ENCODE measurements at places on chromosomes 16 and 17.

GRCh38 chr17:42291129-42291528, 2.8 kb downstream of the STAT5A start:
- no peak for DNase-seq

GRCh38 chr16:69859105-69859989, 91.8 kb upstream of the CLEC18A start:
- DNase-seq: no peak

DNA sequence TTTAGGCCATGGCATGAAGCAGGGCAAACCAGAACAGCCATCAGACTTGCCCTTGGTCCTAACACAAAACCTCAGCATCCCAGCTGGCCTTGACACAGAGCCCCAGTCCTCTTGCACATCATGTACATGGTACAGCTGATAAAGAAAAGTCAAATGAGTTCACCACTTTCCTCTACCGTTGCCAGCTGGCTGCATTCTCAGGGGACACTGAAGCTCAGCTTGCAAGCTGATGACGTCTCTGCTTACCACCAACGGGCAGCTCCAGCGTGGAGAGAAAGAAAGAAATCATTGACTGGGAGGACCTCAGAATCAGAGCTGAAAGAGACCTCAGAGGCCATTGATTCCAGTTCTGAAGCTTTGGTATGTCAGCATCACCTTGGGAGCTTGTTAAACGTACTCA, 80.7 kb upstream of the CES5A start:
- no peak for DNase-seq

DNA sequence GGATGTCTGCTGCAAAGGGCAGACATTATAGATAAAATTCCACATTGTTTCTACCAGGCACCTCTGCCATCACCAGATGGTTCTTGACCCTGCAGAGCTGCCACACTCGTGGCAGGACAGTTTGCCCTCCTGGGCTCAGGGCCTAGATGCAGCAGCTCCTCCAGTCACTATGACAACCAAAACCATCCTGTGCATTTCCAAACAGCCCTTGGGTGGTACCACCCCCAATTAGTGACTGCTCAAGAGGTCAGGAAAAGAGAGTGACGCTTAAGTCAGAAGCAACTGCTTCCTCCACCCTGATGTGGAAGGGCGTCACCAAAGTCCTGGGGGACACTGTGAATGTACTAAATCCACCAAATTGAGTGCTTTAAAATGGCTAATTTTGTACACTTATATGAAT, 109.2 kb downstream of the C16orf95 start:
- DNase-seq: no peak

DNA sequence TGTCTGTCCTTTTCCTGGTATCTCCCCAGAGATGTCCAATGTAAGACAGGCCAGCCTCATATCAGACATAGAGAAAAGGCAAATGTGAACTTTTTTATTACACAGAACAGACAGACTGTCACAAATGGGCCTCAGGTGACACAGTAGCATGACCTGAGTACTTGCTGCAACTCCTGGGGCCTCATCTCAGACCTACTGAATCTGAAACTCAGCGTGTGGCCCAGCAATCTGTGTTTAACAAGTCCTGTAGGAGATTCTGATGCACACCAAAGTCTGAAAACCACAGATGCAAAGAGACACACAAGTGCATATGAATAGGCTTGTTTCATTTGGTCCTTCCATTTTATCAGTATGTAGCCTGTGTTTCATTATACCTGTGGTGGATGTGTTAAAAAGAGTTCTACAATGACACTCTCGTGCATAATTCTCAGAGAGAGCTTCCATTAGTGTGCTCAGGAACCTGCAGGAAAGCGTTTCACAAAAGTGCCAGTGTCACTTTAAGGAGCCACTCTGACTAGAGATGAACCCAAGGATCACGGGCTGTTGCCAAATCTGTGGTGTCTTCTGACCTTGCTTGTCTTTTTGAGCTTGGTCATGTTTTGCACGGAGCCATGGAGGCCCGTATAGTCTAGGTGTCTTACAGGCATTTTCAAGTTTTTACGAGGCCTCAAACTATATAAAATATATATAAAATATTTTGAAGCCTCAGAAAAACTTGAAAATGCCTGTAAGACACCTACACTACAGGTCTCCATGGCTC, 33.8 kb upstream of the NF1 start:
- DNase-seq: no peak

- no peak for DNase-seq
These were observed 85.9 kb downstream of the SNX29 start for GRCh38 chr16:12062343-12063003.

GRCh38 chr17:4609761-4610160, 25.4 kb downstream of the SMTNL2 start:
- DNase-seq: no peak

DNA sequence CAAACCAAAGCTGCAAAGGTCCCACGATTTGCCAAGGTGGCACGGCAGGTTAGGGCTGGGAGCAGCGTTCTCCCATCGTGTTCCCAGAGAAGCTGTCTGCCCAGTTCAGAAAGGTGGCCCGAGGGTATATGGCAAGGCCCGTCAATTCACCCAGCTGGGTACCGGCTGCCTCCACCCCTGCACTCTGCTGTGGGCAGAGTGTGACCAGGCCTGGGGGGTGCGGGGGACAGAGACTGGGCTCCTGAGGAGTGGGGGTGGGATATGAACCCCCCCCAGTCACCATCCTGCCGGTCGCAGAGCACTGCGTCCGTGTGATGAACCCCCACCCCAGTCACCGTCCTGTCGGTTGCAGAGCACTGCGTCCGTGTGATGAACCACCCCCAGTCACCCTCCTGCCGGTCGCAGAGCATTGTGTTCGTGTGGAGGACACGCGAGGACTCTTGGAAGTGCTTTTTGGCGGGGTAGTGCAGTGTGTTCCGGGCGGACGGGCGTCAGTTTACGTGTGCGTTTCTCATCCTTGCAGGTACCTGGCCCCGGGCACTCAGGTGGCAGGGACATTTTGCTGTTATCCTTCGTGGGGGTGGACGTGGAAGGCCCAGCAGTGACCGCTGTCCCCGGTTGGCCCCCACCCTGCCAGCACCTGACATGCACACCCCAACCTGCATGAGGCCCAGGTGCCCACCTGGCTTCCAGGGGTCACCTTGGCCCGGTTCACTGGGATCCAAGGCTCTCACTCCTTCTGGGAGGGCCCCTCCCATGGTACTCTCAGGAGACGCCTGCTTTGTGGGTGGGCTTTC, 2.7 kb upstream of the FASN start:
- no peak for DNase-seq

GRCh38 chr17:859824-860195, 77.7 kb downstream of the MRM3 start:
- no peak for DNase-seq

GRCh38 chr17:69588827-69589239, 174.3 kb downstream of the MAP2K6 start:
- DNase-seq: no peak

DNA sequence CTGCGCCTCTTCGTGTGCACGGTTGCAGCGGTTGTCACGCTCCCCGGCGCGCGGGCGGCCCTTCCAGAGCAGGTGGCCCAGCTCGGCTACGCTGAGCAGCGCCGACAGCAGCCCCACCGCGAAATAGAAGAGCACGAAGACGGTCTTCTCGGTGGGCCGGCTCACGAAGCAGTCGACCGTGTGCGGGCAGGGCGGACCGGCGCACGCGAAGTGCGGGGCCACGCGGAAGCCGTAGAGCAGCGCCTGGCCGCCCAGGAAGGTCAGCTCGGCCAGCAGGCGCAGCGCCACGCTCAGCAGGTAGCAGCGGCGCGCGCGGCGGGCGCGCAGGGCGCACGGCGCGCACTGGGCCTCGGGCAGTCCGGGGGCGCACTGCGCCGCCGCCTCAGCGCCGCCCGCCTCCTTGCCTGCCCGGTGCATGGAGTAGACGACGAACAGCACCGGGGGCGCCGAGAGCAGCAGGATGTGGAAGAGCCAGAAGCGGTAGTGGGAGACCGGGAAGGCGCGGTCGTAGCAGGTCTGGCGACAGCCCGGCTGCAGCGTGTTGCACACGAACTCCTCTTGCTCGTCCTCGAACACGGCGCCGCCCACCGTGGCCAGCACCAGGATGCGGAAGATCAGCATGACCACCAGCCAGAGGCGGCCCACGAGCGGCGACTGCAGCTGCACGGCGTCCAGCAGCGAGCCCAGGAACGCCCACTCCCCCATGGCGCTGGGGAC, 1.3 kb downstream of the GJD3 start:
- DNase-seq: no peak

GRCh38 chr17:16584273-16584995, 15.4 kb upstream of the ZNF287 start:
- no peak for DNase-seq

DNA sequence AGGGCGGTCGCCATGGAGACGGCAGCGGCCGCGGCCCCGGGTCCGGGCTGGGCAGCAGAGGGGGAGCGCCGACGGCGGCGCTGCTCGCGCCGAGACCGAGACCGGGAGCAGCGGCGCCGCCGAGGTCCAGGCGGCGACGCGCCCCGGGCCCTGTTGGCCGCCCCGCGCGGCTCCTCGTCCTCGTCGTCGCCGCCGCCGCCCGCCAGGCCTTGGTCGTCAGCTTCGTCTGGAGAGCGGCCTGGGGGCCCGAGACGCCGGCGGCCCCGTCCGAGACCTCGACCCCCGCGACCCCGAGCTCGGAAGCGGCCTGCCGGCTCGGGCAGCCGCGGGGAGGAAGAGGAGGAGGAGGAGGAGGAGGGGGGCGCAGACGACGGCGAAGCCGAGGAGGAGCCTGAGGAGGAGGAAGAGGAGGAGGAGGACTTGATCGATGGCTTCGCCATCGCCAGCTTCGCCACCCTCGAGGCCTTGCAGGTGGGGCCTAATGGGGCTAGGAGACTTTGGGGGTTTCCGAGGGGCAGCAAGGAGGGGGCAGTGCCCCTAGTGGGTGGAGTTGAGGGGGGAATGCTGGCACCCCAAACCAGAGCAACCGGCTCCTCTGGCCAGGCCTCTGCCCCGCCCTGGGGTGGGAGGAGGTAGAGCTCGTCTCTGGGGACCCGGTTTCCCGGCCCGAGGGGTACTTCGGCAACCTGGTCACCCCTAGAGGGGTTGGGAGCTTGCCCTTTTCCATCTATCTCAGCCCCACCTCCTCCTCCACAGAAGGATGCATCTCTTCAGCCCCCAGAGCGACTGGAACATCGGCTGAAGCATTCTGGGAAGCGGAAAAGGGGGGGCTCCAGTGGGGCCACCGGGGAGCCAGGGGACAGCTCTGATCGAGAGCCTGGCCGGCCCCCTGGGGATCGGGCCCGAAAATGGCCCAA, 1.5 kb downstream of the FBRS start:
- no peak for DNase-seq

- no peak for DNase-seq
These were observed 61.3 kb upstream of the KIFC3 start for GRCh38 chr16:57863434-57864160.

DNA sequence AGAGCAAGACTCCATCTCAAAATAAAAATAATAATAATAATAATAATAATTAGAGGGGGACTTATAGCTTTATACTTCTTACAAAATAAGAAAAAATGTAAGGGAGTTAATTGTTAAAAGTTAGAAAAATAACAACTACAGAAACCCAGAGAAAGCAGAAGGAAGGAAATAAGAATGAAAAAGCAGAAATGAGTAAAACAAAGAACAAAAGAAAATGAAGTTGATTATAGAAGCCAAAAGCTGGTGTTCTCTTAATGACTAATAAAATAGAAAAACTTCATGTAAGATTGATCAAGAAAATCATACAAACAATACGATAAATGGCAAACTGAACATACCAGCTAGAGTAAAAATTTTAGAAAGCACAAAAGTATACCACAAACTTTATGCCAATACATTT, 6.8 kb upstream of the NSMCE1 start:
- no peak for DNase-seq

DNA sequence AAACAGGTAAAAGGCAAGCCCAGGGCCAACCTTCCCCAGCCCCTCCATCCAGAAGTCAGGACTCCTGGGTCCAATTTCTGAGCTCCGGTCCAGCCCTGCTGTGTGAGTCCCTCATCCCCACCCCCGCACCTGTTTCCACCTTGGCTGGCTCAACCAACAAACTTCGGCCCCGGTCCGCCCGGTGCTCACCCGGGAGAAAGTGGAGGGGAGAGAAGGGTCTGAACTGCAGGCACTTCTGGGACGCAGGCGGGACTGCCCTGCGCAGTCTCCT, 541 bp downstream of the RHBDF2 start:
- DNase-seq: no peak

DNA sequence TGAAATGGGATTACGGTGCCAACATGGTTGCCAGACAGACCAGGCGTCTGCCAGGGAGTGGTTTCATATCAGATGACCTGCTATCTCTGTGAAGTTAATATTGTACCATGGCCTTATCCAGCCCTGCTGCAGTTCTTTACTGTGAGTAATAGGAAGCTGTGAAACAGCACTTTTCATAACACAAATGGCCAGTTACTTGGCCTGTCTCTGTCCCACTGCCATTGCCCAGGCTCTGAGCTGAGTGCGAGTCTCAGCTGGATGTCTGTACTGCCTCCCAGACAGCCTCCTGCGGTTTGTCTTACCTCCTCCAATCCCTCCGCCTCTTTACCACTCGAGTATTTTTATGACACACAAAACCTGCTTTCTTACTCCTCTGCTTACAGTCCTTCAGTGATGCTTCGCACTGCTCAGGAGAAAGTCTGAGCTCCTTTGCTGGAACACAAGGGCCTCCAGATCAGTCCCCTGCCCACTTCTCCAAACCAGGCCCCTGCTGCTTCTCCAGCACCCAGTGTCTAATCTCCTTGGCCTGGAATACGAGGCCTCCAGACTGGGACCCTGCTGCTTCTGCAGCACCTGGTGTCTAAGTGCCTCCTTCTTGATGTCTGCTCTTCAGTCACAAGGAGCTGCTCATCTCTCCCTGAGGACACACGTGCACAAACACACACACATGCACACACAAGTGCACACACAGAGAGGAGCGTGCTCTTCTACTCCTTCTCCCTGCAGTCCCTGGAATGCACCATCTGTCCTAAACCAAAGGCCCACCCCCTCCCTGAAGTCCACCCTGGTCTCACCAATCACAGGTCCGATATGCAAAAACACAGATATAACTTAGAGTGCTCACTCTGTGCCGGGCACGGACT, 17.1 kb upstream of the RHOT1 start:
- DNase-seq: no peak

DNA sequence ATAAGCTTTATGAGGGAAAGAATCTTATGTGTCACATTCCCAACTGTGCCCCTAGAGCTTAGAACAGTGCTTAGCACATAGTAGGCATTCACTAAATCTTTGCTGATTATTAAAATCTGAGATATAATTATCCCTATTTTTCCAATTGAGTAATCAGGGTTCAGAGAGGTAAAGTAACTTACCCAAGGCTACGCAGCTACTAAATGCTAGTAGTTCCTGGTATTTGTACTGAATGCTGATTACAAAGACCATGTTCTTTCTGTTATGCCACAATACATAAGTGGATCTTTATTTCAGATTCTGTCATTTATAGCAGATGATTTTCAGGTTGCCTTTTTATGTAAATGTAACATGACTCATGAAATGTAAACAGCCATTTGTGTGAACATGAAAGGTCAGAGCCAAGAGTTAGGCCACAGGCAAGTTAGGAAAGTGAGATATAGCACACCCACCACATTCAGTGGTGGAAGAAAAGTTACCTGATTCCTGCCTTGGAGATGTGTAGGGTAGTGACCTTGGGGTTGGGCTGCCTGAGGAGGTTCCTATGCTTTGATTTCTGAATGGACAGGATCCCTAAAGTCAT, 77.2 kb downstream of the FTO start:
- no peak for DNase-seq

- DNase-seq: no peak
These were observed 17.3 kb downstream of the COTL1 start for GRCh38 chr16:84600343-84601229.

All from SK-N-MC (cell line).